ENCODE measurements at places on chromosomes 13 and 19. TPM values are rescaled to one million over a fixed set of nuclear protein-coding genes. Genes with fewer than 3 reads are reported as not detected.

- peak; percentile 52 for DNase-seq
Measured at GRCh38 chr19:19461671-19462622, 53.4 kb downstream of the TSSK6 start.

DNA sequence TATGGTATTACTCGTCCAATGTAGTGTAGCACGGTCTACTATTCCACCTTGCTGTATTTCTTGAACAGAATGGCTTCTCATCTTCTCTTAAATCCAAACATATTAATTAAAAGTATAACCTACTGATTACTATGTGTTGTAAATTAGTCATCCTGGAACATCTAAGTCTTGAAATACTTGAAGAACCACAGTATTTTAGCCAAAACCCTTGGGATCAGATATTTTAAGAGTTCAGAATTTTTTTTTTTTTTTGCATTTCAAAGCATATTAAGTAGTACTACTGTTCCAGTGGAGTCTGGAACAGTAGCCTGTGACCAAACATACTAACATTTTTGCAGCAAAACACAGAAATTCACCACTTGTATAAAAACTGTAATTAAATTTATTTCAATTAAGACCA, 30.1 kb downstream of the ZC3H13 start:
- no peak for DNase-seq

The ZNF729 gene
- total RNA-seq = not detected

The SSC5D gene
- total RNA-seq = 1.3 TPM

The IL17D gene
- not detected for total RNA-seq

DNA sequence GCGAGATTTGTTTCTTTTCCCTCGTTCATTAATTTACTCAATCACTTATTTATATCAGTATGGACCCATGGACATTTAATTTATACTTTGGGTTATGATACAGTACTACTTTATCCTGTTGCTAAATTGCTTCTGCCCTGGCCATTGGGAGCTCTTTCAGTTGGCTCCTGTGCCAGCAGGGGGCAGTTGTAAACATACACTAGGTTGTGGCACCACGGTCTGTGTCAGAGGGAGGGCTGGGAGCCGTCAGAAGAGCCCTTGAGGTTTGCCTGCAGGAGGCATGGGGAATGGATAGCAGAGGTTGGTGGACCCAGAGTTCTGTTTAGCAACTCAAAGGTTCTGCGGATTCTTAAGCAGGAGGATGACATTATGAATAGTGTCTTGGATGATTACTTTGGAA, 94.3 kb downstream of the ERCC5 start:
- no peak for DNase-seq

The ZNF530 gene
- 0.25 TPM for total RNA-seq

DNA sequence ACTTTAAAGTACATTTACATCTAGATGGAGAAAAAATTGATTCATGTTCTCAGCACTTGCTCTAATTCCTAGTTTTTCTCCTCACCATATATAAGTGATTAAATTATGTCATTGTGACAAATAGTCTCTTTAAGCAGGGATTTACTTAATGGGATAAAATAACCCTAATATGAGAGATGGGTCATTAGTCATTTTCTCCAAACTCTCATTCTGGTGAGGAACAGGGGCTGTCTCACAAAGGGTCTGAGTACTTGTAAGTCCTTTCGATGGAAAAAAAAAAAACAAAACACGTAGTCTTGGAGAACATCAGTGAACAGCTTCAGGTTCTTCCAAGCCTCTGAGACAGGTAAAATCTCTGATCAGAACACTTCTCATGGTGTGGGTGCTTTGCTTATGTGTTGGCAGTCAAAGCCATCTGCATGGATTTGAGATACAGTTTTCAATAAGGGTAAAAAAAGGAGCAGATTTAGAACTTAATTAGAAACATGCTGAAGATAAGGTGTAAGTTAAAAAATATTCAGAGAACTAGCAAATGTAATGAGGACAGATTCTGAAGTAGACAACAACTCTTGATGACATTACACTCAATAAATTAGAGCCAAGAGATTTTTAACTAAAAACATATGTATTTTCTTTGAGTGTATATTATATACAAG, 1668.9 kb upstream of the MIR17HG start:
- no peak for DNase-seq

GRCh38 chr19:17405250-17406045, at the start of gene BST2:
BST2 (minus strand) TSS chr19:17405630; CDS start chr19:17405575, 55 bp downstream.
- peak; percentile 83 for DNase-seq
